ENCODE measurements at places on chromosomes 1 and 21.
A peak's percentile ranks its signal among the peaks of the same experiment; 100 is the strongest.

- no peak for DNase-seq
Observed at GRCh38 chr1:43358121-43358745, 548 bp upstream of the CDC20 start.

DNA sequence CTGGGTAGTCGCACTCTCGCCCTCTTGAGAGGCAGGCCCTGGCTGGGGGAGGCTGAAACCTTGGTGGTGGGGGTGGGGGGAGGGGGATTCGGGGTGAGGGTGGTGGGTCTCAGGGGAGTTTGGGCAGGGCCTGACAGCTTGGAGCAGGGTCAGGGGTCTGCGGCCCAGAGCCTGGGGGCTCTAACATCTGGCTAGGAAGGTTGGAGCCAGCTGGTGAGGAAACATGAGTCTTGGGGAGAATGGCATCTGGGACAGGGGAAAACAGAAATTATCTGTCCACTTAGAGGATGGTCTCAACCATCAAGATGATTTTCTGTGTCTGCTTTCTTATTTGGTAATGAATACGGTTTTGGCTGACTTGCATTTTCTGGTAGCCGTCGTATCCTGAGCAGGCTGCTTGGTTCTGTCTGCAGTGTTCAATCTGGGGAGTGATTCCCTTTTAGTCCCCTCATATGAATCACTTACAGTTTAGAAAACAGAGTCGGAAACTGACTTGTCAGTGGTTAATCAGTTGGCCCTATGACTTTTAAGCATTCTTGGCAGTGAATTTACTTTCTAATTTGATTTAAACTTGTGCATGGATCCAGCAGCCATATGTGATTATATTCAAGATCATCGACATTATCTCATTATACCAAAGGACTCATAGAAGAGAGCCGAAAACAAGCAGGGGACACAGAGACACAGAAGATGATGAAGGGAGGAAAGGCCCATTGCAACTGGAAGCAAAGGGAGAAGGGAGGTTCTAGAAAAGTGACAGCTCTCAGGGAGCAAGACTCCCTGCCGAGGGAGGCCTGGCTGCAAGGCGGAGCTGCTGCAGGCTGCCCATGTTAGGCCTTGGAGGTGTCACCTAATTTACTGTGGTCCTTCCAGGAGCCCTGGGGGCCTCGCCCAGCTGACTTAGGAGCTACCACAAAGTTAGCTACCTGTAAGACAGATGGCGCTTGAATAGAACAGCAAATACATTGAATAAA is 237.6 kb downstream of the SDCCAG8 start:
- DNase-seq = no peak

GRCh38 chr1:12585536-12585935 is 32.5 kb downstream of the DHRS3 start:
- DNase-seq = no peak

GRCh38 chr1:162835157-162835899 is 25.6 kb downstream of the CCDC190 start:
- peak; percentile 80 for DNase-seq

DNA sequence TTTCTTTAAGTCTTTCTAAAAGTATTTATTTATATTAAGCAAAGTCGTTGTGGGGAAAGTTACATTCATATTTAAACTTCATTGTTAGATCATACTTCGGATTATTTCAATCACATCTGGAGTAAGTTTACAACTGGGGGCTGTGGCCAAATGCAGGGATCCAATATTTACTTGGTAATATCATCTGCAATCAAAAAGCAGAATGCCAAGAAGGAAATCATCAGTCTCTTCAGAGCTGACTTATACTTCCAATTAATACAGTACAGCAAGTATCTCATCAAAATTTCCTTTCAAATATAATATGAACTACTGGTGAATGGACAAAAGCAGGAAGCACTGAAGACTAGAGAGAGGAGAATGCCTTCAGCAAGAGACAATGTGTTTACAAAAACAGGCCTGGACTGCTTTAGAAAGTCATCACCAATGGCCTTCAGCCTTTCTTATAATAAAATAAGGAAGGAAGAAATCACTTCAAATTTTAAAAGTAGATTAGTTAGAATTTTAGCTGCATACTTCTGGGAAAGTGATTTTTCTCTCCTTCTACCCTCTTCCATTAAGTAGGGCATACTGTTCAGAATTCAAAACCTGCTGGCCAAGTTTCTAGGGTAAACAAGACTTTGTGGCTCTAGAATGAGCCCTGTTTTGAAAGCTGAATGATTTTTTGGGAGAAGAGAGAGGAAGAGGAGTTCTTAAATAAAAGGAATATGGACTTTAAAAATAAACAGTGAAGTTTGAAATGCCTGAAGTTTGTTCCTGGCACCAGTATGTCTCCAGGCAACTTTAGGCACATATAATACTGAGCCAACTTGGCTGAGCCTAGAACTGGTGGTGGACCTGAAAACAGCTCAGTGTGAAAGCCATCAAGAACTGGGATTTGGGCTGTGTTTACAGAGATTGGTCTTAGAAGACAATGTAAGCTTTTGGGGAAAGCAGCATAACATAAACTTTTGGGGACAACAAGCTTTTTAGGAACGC is 22.2 kb upstream of the MYOC start:
- no peak for DNase-seq
